ENCODE measurements at places on chromosomes 12 and 14.

DNA sequence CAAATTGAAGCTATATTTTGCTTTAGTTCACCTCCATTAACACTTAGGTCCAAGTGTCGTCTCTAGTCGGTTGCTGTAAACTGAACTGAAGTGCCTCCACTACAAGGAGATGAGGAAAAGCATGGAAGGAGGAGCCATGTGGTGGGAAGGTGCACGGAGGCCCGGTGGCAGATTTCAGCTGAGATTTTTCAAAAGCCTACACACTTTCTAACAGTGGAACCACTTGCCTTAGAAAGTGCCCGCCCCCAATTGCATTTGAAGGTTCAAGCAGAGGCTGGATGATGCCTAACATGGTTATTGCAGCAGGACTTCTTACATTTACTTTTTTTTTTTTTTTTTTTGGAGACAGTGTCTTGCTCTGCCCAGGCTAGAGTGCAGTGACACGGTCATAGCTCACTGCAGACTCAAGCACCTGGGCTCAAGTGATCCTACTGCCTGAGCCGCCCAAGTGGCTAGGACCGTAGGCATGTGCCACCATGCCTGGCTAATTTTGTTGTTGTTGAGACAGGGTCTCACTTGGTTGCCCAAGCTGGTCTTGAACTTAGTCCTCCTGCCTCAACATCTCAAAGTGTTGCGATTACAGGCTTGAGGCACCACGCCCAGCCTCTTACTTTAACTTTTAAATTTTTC is 27.6 kb downstream of the EML1 start:
- no peak for DNase-seq

GRCh38 chr12:8449355-8449859 is 6.4 kb upstream of the CLEC6A start:
- DNase-seq, result no peak

- DNase-seq, result no peak
Measured at GRCh38 chr12:54142114-54142475, 46.7 kb downstream of the SMUG1 start.

DNA sequence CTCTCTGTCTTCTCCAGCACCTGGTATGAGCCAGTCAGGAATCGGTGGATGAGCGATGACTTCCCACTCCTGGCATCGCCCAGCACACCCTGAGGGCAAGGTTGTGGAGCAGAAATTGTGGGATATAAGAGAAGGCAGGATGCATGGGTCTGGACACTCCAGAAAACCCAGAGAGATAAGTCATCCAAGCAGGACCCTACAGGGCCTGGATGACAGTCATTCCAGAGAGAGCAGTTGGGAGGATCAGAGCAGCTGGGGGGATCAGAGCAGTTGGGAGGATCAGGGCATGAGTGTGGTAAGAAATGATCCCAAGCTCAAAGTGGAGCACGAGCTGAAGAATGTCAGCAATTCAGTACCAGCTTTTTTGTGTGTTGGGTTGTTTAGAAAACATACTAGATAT is 4.0 kb downstream of the AGAP2 start:
- no peak for DNase-seq

DNA sequence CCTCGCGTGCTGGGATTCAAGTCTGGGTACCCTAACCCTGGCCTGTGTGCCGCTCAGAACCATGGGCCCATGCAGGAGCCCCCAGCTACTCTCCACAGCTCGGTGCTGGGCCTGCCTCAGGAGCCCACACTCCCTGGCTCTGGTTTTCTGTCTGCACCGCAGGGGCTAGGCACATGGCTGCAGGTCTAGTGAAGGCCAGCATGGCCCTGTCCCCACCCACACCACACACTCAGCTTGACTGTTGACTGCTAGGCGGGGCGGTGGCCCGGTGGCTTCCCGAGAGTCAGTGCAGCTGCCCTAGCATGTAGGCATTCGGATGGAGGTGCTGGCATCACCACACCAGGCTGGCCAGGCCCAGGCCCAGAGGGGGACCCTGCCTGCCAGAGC is 7.9 kb downstream of the INF2 start:
- no peak for DNase-seq

- DNase-seq, result no peak
Measured at GRCh38 chr12:94426049-94426448, 33.6 kb downstream of the CEP83 start.

DNA sequence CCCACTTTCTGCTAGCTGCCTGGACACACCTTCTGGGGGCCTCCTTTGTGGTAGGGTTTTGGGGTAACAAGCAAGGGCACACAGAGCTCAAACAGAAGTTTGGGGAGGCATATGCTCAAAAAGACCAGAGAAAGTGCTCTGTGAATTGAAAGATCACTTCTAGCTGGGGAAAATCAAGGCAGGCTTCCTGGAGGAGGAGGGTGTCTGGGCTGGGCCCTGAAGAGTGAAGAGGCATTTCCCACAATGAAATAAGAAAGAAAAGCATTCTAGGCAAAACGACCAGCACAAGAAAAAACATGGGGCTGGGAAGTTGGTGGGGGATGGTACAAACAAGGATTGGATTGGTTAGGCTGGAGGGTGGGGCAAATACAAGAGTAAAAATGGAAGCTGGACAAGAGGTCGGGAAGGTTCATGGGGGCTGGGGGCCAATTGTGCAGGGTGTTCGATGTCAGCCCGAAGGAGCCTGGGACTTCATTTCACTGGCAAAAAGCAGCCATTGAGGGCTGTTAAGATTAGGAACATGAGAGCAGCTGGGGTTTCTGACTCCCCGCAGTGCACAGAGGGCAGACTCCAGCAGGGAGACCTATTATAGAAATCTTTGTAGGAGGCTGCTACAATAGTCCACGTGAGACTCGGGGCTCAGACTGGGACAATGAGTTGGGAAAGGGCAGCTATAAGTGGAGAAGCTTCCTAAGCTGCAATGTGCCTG is 51.5 kb upstream of the CMKLR1 start:
- no peak for DNase-seq

DNA sequence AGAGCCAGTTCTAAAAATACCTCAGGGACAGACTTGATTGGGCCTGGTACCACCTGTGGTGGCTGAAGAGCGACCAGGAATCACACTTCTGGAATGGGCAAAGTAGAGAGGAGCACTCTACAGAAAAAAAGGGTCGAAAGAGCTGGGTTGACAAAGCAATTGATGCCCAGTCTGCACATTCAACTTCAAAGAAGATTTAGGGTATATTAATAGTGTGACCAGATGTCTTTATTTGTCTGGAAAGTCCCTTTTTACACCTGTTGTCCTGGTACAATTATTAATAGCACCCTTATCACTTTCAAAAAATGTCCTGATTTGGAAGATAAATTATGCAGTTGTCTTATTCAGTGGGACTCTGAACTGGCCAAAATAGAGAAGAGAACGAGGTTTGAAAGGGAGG is 137.5 kb downstream of the DYRK2 start:
- no peak for DNase-seq
